Caki2 (cell line): ENCODE measurements at places on chromosomes 13 and 19.

GRCh38 chr13:108850691-108851090 lies 221.3 kb downstream of the MYO16 start:
- DNase-seq = no peak

GRCh38 chr13:32415019-32415418 lies 12.9 kb downstream of the N4BP2L1 start:
- no peak for DNase-seq

- no peak for DNase-seq
Observed at GRCh38 chr19:934865-935479, 9.1 kb downstream of the ARID3A start.

- DNase-seq = no peak
Observed at GRCh38 chr13:37984357-37984756, 114.8 kb upstream of the TRPC4 start.

DNA sequence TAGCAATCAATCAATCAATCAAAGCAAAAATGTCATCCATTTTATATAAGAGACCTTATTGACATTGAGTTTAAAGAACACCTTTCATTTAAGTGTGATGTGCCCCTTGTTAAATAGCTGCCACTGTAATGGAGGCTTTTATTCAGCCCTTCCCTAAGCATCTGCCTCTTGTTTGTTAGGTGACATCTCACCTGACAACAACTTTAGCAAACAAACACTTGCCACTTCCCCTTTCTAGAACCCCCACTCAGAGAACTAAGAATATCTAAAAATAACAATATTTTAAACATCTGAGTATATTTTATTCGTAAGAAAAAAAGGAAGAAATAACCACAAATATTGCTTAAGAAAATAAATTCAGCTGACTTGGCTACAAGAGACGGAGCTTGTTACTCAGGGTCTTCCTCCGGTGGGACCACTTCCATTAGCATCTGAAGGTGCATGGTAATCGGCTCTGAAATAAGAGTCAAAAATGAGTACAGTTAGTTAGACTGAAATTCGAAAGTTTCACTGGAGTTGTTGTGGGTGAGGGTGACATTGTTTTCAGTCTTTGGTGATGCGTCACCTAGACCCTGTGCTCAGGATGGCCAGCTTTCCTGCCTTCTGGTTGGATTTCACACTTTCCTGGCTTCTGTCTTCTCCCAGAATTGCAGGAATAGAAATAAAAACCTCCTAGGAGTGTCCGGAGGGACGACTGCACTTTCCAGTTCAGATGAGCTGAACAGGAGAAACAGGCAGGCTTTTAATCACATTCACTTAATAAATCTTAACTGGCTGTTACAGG lies 39.1 kb downstream of the SLC7A9 start:
- peak; percentile 21 for DNase-seq

- DNase-seq = no peak
Observed at GRCh38 chr13:43758834-43759233, 27.9 kb downstream of the ENOX1 start.

DNA sequence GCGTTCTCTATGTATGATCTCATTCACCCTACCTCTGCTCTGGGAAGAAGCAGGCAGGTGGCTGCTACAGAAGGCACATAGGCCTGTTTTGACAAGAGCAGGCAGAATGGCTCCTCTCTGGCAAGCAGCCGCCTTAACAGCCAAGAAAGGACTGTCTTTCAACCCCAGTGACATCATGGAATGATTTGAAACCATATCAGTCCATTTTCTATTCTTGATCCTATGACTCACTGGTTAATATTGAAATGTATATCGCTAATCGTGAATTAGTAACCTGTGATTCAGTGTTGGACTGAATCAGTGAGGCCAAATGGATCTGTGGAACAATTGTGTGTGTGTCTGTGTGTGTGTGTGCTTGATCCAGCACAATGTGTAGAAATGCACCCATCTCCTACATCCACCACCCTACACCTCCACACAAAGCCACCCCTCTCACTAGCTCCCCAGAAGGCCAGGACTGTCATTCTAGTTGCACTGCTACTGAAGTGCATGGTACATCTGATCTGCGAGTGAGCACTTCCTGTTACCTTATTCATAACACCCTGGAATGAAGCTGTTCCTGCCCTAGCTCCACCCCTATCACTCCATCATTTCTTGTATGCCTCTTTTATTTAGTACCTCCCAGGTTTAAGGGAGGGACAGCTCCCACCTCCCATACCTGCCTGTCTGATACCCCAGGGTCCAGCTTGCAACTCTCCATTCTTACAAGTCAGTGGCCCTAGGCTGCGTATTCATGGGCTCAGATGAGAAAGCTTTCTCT lies 460.0 kb downstream of the FOXO1 start:
- peak; percentile 58 for DNase-seq

- DNase-seq = no peak
Observed at GRCh38 chr13:111893071-111893606, 173.8 kb upstream of the SOX1 start.

DNA sequence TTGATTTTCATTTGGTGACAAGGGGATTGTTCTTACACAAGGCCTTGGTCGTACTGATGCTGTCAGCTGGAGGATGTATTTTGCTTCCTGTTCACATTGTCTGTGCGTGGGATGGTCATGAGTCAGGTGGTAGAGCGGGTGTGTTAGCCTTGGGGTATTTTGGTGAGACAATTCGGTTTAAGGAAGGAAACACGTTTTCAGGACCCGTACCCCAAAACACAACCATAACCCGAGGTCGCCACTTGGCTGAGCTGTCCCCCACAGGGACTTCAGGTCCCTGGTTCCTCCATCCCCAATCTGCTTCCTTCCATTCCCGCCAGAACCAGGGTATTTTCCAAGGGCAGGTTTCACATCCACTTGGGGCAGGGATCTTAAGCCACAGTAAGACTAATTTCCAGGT lies 15.0 kb downstream of the MYO9B start:
- no peak for DNase-seq

- DNase-seq = no peak
Observed at GRCh38 chr19:17536955-17537354, 18.5 kb upstream of the COLGALT1 start.

- no peak for DNase-seq
Observed at GRCh38 chr13:109427148-109427547, 359.2 kb downstream of the IRS2 start.

DNA sequence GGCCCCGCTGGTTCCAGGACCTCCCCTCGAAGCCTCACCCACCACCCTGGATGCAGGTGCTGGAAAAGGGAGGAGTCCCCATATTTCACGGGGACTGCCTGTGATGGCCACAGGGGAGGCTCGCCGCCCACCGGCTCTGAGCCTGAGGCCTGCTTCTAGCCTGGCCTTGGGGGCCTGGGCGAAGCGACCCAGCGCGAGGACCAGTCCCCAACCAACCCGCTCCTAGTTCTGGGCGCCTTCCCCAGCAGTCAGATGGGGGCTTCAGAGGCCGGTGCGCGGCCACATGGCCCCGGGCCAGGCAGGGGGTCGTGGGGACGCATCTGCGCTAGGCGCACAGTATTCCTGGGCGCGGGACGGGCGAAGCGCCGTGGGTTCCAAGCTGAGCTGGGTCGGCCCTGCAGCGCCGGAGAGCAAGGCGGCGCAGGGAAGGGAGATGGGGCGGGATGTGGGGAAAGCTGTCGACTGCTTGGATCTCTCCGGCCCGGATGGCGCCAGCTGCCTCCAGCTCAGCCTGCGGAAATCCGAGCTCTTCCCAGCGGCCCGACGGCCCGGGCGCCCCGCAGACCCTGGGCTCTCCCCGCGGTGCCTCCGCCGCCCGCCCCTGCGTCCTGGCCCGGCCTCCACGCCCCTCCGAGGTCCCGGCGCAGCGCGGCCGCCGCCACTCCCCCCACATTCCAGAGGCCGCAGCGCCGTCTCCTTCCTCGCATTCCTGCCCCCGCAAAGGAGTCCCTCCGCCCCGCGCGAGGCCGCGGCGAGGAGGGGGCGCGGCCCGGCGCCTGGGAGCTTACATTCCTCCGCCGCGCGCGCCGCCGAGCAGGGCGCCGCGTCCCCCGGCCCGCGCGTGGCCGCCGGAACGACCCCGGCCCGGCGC lies at the start of gene WTIP:
Gene WTIP, plus strand, starts transcription at position 788 of the 871 bp plus-strand sequence. CDS start 217 bp downstream, outside the sequence.
- DNase-seq = peak; percentile 78

GRCh38 chr19:14559916-14560775 lies 11.7 kb downstream of the NDUFB7 start:
- no peak for DNase-seq

DNA sequence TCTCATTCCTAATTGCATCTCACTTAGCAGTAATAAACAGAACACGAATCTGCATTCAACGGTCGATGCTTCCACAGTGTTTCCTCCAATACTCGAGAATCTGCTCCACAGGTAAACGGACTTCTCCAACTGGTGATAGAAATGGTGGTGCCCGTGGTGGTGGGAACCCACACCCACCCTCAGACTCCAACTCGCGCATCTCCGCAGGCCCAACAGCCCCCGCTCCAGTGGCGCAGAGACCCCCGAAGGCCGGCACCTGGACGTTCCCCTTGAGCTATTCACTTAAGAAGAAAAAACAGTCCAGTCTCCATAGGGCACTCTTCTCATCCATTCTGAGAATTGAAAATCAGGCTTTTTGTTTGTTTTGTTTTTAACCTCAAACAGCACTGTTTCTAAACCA lies 13.8 kb upstream of the RASA3 start:
- no peak for DNase-seq

DNA sequence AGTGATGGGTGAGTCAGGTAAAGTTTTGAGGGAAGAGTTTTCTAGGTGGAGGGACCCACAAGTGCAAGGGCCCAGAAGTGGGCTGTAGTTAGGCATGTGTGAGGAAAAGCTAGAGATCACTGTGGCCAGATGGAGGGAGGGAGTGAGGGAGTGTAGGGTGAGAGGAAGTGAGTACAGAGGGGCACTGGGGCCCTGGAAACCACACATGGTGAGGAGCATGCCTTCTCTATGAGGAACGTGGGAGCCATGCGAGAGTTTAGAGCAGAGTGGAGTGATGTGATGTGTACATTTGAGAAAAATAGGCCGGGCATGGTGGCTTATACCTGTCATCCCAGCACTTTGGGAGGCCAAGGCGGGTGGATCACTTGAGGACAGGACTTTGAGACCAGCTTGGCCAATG lies 14.7 kb upstream of the SHKBP1 start:
- no peak for DNase-seq

DNA sequence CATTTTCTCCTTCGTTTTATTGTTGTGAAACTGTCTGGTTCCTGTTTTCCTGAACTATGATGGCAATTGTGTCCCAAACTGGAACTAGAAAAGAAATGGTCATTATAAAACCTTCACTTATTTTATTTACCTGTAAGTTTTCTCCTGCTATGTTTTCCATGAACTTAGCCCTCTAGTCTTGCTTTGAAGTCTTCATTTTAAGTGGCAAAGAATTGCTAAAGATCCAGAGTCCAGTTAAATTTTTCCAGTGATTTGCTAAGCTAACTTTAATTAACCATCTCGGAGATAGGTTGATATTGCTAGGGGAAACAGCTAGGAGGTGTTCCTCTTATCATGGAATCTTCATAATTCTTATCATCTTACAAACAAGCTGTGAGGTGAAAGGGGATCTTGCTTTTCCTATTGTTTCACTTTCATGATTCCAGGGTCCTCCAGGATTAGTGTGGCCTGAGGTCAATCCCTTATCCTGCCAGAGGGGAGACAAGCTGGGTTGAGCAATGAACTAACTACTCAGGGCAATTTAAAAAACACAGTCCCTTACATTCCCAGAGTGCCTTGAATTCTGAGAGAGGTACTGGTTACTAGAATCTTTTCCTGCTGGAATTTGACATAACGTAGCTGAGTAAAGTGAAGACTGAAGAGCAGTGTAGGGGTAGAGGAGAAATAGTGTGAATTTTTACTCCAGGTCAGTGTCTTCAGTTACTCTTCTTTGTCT lies 112.5 kb downstream of the ESD start:
- no peak for DNase-seq

DNA sequence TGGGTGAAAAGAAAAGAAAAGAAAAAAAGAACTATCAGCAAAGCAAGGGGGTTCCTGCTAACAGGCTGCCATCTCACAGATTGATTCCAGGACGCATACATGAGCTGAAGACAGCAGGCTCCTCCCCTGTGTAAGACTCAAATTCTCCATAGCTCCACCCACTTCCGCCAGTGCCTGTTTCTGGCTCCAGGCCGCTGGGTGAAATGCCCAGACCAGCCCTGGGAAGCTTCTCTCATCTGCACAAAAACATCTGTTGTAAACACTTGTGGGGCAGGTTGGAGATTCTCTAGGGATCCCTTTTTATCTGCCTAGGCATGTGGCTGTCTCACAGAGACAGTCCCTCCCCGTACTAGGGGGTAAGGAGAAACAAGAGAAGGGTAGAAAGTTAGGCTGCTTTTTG lies 1054.4 kb upstream of the SPRY2 start:
- DNase-seq = no peak

DNA sequence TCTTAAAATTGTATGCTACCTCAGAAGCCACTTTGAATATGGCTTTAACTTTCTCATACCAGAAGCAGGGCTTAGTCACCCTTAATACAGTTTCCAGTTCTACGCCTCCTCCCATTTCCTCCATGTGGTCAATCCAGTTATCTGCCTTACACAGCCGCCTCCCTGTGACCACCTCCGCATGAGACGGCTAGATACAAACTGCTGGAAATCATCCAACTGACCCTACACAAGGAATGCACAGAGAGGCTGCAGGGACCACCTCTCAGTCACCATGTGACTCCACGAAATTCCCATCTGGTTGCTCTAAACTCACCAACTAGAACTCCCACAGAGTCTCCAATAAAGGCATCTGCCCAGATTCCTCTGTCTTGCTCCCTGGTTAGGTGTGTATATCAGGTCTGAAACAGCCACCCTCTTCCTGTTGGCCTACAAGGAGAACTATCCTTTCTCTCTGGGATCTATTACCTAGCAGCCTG lies 6.8 kb downstream of the ZNF564 start:
- DNase-seq = no peak

- DNase-seq = no peak
Observed at GRCh38 chr19:2012941-2013682, 2.4 kb downstream of the BTBD2 start.

DNA sequence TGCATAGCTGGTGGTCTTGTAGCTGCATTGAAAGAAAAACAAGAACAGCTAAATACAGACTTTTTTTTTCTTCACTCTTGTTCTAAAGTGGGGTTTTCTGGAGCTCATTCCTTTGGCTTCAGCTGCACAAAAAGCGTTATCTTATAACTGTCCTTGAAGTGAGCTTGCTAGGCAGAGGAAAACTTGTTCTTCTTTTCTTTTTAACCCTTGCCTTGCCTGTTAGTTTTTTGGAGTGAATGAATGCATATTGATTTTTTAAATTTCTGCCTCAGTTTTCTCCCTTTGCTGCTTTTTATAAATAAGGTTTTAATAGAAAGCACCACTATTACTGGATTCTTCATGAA lies 1.5 kb downstream of the ZNF765 start:
- no peak for DNase-seq

- no peak for DNase-seq
Observed at GRCh38 chr13:60174113-60174512, 10.4 kb upstream of the DIAPH3 start.

- DNase-seq = no peak
Observed at GRCh38 chr19:34276614-34277013, 22.3 kb downstream of the GARRE1 start.

DNA sequence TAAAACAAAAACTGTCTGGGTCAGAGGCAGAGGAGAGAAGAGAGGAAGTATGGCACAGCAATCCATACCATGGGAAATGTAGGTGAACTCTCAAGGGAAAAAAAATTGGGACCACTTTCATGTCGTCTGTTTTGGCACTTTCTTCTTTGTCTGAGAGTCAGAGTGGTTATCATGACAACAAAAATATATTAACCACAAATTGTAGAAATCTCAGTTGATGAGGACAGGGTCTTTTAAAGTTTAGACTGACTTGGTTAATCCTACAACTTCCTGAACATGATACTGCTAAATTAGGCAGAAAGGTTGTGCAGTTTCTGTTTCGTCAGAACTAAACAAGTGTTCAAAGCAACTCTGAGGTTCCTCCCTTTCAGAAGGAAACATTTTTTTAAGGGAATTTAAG lies 15.2 kb downstream of the KLF5 start:
- no peak for DNase-seq

- DNase-seq = no peak
Observed at GRCh38 chr19:40590464-40591265, 10.5 kb upstream of the LTBP4 start.
